ENCODE measurements at places on chromosomes 5 and 9.

DNA sequence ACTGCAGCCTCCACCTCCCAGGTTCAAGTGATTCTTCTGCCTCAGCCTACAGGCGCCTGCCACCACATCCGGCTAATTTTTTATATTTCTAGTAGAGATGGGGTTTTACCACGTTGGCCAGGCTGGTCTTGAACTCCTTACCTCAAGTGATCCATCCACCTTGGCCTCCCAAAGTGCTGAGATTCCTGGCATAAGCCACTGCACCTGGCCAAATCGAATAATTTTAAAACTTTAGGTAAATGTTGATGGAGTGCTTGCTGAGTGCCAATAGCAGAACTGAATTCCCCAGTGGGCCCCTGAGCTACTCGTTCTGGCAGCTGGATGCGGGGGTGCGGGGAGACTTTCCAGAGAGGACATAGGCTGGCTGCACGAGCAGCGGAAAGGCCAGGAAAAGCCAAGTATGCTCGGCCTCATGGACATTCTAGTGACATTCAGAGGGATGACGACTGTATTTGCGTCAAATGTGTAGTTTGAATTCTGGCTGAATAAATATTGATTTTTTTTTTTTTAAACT, 16.8 kb downstream of the TRAF2 start:
- DNase-seq = no peak

GRCh38 chr5:75364571-75365280, 27.7 kb downstream of the HMGCR start:
- peak; percentile 15 for DNase-seq

DNA sequence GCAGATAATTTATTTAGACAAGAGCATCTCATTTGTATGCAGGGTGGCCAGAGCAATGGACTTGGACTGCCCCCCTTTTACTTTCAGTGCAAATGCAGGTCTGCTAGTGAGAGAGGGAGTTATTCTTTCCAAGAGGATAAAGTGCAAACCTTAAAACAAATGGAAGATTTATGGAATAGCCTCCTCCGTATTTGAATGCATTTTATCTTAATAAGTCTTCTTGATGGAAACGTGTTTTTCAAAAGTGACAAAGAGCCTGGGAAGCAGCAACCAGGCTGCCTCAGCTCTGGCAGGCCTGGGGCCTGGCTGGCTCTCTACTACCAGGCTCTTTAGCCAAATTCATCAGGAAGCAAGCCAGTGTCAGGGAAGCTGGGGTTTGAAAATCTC, 6.8 kb downstream of the NR2F1 start:
- DNase-seq = no peak

- peak; percentile 2 for DNase-seq
These were observed 300.7 kb downstream of the MLLT3 start for GRCh38 chr9:20321423-20322082.

- DNase-seq = no peak
These were observed 8.1 kb upstream of the LVRN start for GRCh38 chr5:115954144-115954543.

DNA sequence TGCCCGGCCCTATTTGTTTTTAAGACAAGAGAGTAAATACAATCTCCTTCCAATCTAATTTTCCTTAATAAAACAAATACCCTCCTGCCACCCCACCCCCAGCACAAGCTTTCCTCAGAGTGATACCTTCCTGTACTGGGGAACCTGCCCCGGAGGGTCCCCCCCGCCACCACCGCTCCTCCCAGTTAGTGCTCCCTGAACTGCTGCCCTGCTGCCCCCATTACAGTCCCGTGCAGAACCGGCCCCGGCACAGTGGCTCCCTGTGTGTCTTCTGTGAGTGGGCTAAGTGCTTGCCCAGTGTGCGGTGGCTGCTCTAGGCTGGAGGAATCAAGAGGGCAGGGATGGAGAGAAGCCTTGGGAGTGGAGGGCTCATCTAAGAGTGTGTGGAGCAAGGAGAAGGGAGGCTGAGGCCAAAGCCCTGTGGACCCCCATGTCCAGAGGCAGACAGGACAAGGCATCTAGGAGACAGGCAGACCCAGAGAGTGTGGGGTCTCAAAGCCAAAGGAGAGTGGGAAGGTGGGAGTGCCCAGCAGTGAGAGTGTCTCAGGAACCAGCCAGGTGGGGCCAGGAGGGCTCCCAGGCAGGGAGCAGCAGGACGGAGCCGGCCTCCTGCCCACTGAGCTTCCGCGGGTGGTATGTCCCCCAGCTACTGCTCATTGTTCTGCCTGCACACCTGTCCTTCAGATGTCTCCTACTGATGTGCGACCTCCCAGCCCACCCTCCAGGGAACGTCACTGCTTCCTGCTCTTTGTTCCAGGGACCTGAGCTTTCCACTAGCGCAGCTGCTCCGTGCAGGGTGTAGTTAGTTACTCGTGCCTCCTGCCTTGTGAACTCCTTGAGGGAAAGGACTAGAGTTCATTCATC, 129.0 kb downstream of the DAB2IP start:
- no peak for DNase-seq

DNA sequence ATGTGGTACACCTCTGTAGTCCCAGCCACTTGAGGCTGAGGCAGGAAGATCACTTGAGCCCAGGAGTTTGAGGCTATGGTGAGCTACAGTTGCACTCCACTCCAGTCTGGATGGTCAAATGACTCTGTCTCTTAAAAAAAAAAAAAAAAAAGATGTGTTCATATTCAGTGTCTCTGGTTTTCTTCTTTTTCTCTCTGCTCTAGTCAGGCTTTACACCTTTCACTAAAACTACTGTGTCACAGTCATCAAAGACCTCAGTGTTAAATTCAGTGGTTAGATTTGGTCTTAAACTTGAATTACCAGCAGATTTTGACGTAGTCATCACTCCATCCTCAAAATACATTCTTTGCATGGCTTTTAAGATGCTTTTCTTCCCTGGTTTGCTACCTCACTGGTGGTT, 28.8 kb downstream of the NAA35 start:
- DNase-seq = no peak

- DNase-seq = peak; percentile 77
These were observed 1096.3 kb upstream of the DMAC1 start for GRCh38 chr9:8895861-8896224.

DNA sequence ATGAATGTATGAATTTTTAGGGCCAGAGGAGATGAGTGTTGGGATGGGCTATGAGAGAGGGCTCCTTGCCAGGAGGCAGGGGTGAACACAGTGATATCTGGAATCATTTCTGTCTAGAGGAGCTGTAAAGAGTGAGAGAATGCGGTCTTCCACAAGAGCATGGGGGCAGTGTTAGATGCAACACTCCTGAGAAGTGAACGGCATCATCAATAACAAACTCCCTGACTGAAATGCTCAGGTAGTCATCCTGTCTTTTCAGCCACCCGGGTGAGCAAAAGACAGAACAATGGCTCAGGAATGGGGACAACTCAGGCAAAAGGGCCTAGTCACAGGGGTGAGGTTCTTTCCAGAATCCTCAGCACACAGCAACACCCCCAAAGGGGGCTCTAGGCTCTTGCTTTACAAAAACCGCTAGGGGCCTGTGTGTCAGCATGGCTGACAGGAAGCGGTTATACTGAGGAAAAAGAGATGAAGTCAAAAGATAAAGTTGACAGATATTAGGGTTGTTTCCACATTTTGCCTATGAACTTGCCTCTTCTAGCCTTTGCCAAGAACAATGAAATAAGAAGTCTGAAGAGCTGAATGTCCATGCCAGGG, 104.6 kb upstream of the LRRTM2 start:
- DNase-seq = no peak

Measured in NCI-H82 (cell line).